ENCODE measurements at places on chromosomes 3 and 15.

- H3K27me3 ChIP-seq = no peaks in the 10 kb centered on the region
- no peak overlapping the region for H3K4me3 ChIP-seq
- H3K4me1 ChIP-seq = peaks cover 9% of the 10 kb centered on the region
- peak overlapping the region; percentile 84 for H3K27ac ChIP-seq
These were observed 7.5 kb upstream of the TGFBR2 start for GRCh38 chr3:30598668-30599545.

DNA sequence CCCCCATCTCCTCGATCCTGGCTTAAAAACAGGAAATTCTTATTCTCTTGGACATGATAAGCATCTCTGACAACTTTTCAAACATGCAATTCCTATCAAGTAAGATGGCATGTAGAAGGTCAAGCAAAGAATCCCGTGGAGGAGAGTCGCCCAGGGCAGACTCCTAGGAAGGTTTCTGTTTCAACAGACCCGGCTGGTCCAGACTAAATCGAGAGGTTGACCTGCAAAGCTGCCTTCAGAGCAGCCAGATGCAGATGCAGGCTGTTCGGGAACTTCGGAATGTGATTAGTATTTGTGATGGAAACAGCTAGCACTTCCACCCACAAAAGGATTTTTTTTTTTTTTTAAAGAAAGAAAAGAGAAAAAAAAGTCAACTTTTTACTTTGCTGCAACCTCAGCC is 216.8 kb downstream of the NR1D2 start:
- no peaks in the 10 kb centered on the region for H3K36me3 ChIP-seq
- no peak overlapping the region for H3K27ac ChIP-seq
- DNase-seq = no peak
- no peaks in the 10 kb centered on the region for H3K4me1 ChIP-seq
- no peak overlapping the region for H3K4me3 ChIP-seq

- no peak for DNase-seq
- no peaks in the 10 kb centered on the region for H3K36me3 ChIP-seq
- no peak overlapping the region for H3K27ac ChIP-seq
- no peaks in the 10 kb centered on the region for H3K27me3 ChIP-seq
- no peaks in the 10 kb centered on the region for H3K4me1 ChIP-seq
These were observed 65.9 kb downstream of the POLR2M start for GRCh38 chr15:57772223-57772957.

DNA sequence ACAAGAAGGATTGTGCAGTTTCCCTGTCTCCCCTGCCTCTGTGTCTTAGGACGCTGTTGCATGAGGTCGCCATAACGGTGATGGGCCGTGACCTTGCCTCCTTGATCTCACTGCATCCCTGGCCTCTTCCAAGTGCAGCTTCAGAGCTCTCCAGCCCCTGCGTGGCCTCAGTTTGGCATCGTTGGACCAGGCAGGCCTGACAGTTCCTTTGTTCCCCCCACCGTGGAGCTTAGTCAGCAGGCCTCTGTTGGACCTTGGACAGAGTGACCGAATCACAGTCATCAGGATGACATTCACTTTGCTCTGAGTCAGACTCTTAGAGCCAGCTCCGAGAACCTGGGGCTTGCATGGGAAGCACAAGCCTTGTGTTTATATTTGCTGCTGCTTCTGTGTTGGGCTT is 139.4 kb downstream of the OPA1 start:
- H3K4me1 ChIP-seq = no peaks in the 10 kb centered on the region
- H3K36me3 ChIP-seq = no peaks in the 10 kb centered on the region
- no peak overlapping the region for H3K27ac ChIP-seq
- no peak for DNase-seq

- H3K4me3 ChIP-seq = peak overlapping the region; percentile 49
- H3K27ac ChIP-seq = no peak overlapping the region
- H3K36me3 ChIP-seq = no peaks in the 10 kb centered on the region
These were observed 894 bp upstream of the ANKRD63 start for GRCh38 chr15:40283615-40284300.

DNA sequence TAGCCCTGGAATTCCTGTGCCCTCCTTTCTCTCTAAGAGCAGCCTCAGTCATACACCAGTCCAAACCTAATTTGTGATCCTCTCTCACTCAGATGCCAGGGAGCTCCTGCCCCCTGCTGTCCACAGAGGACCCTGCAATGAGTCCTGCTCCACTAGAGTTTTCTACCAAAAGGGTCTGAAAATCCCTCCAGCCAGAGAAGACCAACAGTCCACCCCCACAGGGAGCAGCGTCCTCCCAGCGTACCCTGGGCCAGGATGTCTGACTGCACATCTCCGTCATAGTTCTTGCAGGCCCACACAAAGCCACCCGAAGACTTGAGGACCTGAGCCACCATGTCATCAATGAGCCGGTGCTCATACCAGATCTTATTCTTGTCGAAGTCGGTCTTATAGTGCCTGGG is 15.4 kb downstream of the IDH2 start:
- H3K36me3 ChIP-seq = peaks cover 70% of the 10 kb centered on the region
- H3K4me3 ChIP-seq = no peak overlapping the region
- H3K27me3 ChIP-seq = no peaks in the 10 kb centered on the region
- no peaks in the 10 kb centered on the region for H3K4me1 ChIP-seq
- DNase-seq = no peak

GRCh38 chr3:127062926-127063325 is 80.0 kb downstream of the PLXNA1 start:
- H3K36me3 ChIP-seq = no peaks in the 10 kb centered on the region
- H3K27ac ChIP-seq = no peak overlapping the region
- no peaks in the 10 kb centered on the region for H3K4me1 ChIP-seq
